ENCODE measurements at places on chromosomes 3 and 15.

- DNase-seq, result no peak
Measured at GRCh38 chr3:37324131-37324530, 149.7 kb upstream of the LRRFIP2 start.

DNA sequence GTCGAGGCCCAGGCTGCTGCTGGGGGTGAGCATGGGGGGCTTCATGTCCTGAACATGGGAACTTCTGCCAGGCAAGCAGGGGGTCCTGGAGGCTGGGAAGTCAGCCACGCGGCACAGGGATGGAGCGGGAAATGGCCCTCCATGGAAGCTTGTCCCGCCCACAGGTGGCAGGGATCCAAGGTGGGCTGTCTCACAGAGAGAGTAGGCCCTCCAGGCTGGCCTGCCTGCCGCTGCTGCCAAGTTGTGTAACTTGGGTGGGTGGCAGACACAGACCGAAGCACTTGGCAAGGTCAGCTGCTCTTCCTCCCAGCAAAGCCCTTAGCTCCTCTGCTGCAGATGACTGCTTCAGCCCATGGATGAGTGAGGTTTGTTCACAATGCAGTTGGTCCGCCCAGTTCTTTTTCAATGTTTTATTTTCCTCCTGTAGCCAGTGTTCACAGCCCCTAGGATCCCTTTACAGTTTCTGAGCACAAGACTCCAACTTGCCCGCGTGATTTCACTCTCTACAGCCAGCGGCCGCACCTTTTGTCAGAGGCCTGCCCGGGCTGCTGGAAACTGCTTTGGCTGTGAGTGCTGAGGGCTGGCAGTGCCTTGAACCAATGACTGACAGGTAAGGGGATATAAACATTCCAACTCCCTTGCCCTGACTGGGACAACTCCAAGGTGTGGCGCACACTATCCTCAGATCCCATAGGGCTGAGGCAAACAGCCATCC lies 26.7 kb downstream of the HCN4 start:
- peak; percentile 18 for DNase-seq

DNA sequence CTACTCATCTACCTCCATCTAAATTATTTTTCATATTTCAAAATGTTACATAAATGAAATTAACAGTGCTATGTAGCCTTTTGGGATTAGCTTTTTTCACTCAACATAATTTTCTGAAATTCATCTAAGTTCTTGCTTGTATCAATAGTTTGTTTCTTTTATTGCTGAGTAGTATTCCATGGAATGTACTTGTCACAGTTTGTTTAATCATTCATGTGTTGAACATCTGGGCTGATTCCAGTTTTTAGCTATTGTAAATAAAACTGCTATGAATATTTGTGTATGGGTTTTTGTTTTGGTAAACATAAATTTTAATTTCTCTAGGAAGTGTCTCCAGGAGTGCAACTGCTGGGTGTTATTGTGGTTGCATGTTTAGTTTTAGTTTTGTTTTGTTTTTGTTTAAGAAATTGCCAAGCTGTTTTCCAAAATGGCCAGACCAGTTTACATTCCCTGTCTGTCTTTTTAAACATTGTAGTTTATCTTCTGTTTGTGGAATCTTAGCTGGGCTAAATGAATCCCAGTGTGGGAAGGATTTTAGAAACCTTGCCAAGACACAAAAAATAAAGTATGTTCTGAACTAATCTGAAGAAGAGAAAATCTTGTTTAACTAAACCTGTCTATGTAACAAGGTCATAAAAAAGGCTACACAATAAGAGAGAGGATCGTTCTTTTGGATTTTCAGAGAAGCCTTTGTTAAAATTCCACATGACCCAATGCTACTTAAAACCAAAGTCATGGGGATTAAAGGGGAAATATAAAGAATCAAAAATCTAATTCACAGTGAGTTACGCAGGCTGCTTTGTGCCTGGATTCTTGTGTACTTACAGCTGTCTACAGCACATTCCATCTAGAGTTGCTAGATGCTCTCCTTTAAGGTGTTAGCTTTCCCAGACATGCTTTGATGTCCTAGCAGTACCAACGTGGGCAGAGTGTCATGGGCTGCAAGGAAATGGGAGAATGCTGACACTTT lies 129.2 kb upstream of the SUCLG2 start:
- DNase-seq, result peak; percentile 17

DNA sequence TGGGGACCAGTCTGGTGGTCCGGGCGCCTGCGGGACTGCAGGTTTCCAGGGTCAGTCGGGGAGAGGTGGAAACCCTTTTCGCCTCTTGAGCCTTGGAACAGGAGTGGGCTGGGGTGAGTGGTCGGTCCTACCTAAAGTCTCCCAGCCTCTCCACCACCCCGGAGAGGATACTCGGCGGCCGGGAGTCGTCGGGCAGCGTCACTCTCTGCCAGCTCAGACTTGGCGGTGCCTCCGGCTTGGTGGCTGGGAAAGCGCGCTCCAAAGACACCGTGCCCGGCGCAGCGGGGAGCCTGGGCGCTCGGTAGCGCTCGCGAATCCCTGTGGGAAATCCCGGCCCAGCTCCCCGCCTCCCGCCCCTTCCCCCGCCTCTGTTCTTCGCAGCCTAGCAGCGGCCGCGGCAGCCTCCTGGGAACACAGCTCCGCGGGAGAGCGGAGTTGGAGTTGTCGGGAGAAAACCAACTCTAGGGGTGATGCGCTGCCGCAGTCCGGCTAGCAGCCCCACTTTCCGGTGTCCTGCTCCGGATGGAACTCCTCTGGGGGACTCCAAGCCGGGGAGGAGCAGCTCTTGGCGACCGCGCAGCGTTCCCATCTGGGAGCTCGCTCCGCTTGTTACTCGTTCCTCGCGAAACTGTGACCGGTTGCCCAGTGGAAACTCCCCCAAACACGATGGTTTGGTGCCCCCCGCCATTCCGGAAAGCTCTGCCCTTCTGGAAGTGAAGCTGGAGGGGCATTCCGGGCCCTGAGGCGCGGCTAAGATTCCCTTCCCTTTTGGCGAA lies 1.4 kb downstream of the EPHB1 start:
- DNase-seq, result peak; percentile 31

DNA sequence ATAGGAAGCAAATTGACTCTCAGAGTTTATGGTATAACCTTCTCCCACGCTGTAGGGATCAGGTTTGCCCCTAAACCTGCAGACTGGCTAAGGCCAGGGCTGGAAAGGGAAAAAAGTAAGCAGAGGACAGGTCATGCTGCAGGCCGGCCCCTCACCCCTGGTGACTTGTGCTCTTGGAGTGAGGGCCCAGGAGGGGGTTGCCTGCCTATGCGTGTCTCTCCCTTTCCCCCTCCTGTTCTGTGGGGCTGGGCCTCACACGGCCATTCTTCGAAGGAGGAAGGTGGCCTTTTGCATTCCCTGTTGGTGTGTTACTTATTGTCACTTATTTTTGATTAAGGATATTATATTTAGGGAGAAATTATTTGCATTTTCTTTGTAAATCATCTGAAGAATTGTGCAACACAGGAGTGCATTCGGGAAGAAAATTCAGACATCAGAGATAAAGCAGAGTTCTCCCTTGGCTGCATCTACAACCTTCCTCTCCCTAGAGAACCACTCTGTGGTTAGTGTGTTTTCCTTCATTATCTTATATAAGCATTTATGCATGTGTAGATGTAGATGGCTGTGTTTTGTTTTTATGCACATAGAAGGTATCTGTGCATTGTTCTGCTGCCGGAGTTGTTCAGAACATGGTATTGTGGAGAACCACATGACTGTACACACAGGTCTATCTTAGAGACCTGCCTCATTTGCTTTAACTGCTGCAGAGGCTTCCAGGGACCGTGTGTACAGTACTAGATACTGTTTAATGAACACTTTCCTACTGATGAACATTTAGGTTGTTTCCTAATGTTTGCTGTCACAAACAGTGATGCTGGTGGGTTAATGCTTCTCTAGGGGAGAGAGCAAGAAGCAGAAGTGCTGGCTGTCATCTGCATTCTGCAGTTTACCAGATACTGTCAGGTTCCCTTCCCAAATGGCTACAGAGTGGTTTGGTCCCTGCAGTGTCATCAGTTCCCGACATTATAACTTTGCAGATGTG lies 133.5 kb downstream of the APBA2 start:
- DNase-seq, result no peak

GRCh38 chr3:17730318-17730967 lies 12.0 kb downstream of the TBC1D5 start:
- peak; percentile 87 for DNase-seq

- no peak for DNase-seq
Measured at GRCh38 chr3:8647137-8647985, 2.8 kb upstream of the SSUH2 start.

DNA sequence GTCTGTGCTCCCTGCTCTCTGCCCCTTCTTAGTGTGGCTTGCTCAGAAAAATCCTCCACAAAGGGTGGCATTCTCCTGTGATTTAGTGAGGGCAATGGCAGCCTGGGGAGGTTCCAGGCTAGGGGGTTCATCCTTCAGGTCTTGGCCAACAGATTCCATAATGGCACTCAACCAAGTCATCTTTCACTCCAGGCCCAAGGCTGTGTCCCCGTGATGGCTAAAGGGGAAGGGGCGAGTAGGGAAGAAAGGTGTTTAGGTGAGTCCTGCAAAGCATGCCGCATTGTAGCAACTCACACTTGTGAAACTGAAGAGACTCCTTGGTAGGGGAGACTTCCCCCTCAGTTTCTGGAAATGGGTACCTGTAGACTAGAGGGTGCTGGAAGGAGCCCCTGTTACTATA lies 105.6 kb downstream of the THSD4 start:
- no peak for DNase-seq

- DNase-seq, result no peak
Measured at GRCh38 chr3:11373654-11374053, 101.5 kb downstream of the ATG7 start.

DNA sequence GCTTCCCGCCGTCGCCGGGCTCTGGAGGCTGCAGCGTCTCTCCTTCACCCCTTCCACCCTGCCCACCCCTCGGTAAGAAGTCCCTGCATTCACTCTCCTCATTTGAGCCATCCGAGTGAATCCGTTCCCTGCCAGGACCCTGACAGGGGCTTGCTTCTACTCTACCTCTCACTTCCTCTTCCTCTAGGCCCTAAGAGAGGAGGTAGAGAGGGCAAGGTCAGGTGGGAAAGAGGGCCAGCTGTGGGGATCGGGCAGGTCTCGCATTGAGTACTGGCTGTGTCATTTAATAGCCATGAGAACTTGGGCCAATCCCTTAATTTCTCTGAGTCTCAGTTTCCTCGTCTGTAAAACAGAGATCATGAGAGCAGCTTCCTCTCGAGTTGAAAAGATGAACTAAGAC lies 283.6 kb downstream of the UACA start:
- DNase-seq, result no peak

GRCh38 chr3:43865351-43865750 lies 174.6 kb downstream of the ABHD5 start:
- no peak for DNase-seq

GRCh38 chr3:156037356-156037755 lies 83.0 kb upstream of the KCNAB1 start:
- no peak for DNase-seq

All from M059J (cell line).